Brain (organoid and tissue), 16 donors: ENCODE measurements at places on chromosomes 3 and 15. TPM values are rescaled to one million over a fixed set of nuclear protein-coding genes. Genes with fewer than 3 reads are reported as not detected.

Gene MLF1
- 22.8 TPM for polyA plus RNA-seq

Gene LMAN1L
- polyA plus RNA-seq, result not detected

Gene C3orf85
- polyA plus RNA-seq, result not detected

Gene SPATA12
- not detected for polyA plus RNA-seq

Gene PRSS50
- not detected for polyA plus RNA-seq

Gene SI
- not detected for polyA plus RNA-seq

Gene KBTBD13
- not detected for polyA plus RNA-seq

Gene IL17RB
- polyA plus RNA-seq, result 8.7 TPM

Gene IQCF5
- not detected for polyA plus RNA-seq

Gene CPB1
- 0.75 TPM for polyA plus RNA-seq

Gene GOLGA6A
- not detected for polyA plus RNA-seq

Gene PP2D1
- not detected for polyA plus RNA-seq

Gene CADPS
- polyA plus RNA-seq, result 34.1 TPM

Gene SERINC4
- 0.22 TPM for polyA plus RNA-seq

Gene SAXO2
- 3.0 TPM for polyA plus RNA-seq

Gene TRPM1
- polyA plus RNA-seq, result not detected

Gene IL17RE
- 1.6 TPM for polyA plus RNA-seq

Gene NME9
- 1.8 TPM for polyA plus RNA-seq

Gene ACAN
- 0.53 TPM for polyA plus RNA-seq

Gene CYFIP1
- polyA plus RNA-seq, result 41.4 TPM

Gene GPR160
- 0.68 TPM for polyA plus RNA-seq

Gene LRTM1
- not detected for polyA plus RNA-seq

Gene MCTP2
- polyA plus RNA-seq, result 1.5 TPM

Gene RBP2
- polyA plus RNA-seq, result not detected

Gene RSRC1
- polyA plus RNA-seq, result 26.7 TPM

Gene C3orf70
- 3.5 TPM for polyA plus RNA-seq

Gene ST3GAL6
- 1.7 TPM for polyA plus RNA-seq

Gene CPNE9
- polyA plus RNA-seq, result 2.7 TPM

Gene ZPLD1
- polyA plus RNA-seq, result not detected

Gene FGF7
- not detected for polyA plus RNA-seq
